ENCODE measurements at places on chromosomes 11 and 22. TPM values are rescaled to one million over a fixed set of nuclear protein-coding genes. Genes with fewer than 3 reads are reported as not detected.

- H3K36me3 ChIP-seq: peaks cover 11% of the 10 kb centered on the region
- H3K4me1 ChIP-seq: peaks cover 16% of the 10 kb centered on the region
- no peak overlapping the region for H3K4me3 ChIP-seq
- H3K27me3 ChIP-seq: no peaks in the 10 kb centered on the region
- no peak for DNase-seq
Measured at GRCh38 chr22:44142421-44143104, 38.2 kb upstream of the PARVG start.

DNA sequence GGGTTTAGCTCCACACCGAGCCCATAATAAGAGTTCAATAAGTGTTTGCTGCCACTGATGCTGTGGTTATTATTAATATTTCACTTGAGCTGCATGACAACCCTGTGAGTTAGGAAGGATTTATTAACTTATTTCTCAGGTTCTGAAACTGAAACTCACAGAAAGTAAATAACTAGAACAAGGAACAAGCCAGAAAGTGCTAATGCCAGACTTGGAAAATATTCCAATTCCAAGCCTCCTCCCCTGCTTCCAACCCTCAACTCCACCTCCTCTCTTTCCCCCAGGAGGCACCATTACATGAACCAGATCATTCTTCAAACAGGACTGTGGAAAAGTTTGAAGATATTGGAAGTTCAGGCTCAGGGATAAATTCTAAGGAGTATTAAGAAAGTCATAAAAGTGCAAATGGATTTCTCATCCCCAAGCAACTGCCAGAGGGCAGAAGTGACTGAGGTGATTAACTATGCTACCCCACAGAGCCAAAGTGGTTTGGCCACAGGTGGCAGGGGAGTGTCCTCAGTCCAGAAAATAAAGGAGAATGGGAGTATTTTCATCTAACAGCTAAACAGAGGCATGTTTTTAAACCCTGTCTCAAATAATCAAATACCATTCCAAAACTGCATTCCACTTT is 3.2 kb upstream of the FJX1 start:
- no peaks in the 10 kb centered on the region for H3K4me1 ChIP-seq
- H3K27me3 ChIP-seq: peaks cover 5% of the 10 kb centered on the region
- no peak overlapping the region for H3K4me3 ChIP-seq
- no peak overlapping the region for H3K27ac ChIP-seq
- no peak for DNase-seq

GRCh38 chr11:82895437-82896091 is 4.7 kb downstream of the PRCP start:
- H3K27ac ChIP-seq: no peak overlapping the region
- no peak for DNase-seq
- H3K27me3 ChIP-seq: no peaks in the 10 kb centered on the region
- peaks cover 3% of the 10 kb centered on the region for H3K4me1 ChIP-seq

DNA sequence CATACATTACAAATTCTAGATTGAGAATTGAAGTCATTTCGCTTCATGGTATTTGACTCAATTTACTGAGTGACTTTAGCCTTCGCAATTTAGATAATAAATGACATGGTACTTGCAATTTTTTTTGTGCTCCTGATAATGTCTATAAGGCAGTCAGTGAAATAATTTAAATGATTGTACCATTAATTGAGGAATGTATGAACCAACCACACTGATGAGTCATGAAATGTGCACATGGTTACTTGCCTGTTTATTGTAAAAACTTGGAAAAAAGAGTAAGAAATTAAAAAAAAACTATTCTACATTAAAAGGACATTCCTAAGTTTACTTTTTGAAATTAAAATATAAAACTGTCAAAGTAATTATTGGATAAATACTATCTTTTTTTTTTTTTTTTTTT is 43.3 kb downstream of the DNAJC24 start:
- DNase-seq: no peak
- H3K36me3 ChIP-seq: peaks cover 17% of the 10 kb centered on the region
- no peak overlapping the region for H3K27ac ChIP-seq
- H3K4me1 ChIP-seq: no peaks in the 10 kb centered on the region
- H3K27me3 ChIP-seq: no peaks in the 10 kb centered on the region

GRCh38 chr11:73382747-73383146 is 6.5 kb downstream of the RELT start:
- no peaks in the 10 kb centered on the region for H3K27me3 ChIP-seq
- no peak for DNase-seq
- H3K4me1 ChIP-seq: no peaks in the 10 kb centered on the region
- no peaks in the 10 kb centered on the region for H3K36me3 ChIP-seq

- no peaks in the 10 kb centered on the region for H3K4me1 ChIP-seq
- no peak for DNase-seq
- no peaks in the 10 kb centered on the region for H3K36me3 ChIP-seq
- no peak overlapping the region for H3K27ac ChIP-seq
Measured at GRCh38 chr22:42811459-42811858, 45.6 kb downstream of the ARFGAP3 start.

- no peaks in the 10 kb centered on the region for H3K4me1 ChIP-seq
- H3K27ac ChIP-seq: no peak overlapping the region
- no peak overlapping the region for H3K4me3 ChIP-seq
Measured at GRCh38 chr11:36492724-36493304, 17.3 kb downstream of the TRAF6 start.

- no peak overlapping the region for H3K27ac ChIP-seq
- no peaks in the 10 kb centered on the region for H3K4me1 ChIP-seq
- peaks cover 14% of the 10 kb centered on the region for H3K36me3 ChIP-seq
- DNase-seq: no peak
Measured at GRCh38 chr11:67119585-67120391, 725 bp downstream of the KDM2A start.

DNA sequence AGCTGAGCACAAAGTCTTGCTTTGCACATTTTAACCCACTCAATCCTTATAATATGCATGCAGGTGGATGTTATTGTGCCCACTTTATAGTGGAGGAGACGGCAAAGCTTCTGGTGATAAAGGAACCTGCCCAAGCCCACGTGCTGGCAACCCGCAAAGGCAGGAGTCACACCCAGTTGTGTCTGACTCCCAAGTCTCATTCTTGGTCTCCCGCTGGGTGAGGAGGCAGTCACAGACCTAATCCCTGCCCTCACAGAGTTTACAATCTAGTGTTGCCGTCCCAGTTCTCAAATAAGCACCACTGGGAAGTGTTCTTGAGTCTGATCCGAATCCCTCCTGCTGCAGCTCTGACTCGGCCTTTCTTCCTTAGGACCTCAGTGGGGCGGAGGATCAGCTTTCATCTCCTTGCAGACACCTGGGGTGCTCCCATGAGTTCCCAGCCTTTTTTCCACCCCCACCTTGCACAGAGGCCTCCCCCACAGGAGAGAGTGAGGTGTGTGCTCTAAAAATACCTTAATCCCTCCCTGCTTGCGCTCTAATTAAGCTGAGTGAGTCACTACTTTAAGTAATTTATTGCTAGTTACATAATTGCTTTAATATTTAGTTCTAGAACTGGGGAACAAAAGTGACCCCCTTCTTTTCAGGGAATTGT is 15.1 kb downstream of the PDE2A start:
- no peak overlapping the region for H3K27ac ChIP-seq
- H3K27me3 ChIP-seq: no peaks in the 10 kb centered on the region
- no peak overlapping the region for H3K4me3 ChIP-seq
- no peak for DNase-seq
- no peaks in the 10 kb centered on the region for H3K4me1 ChIP-seq

DNA sequence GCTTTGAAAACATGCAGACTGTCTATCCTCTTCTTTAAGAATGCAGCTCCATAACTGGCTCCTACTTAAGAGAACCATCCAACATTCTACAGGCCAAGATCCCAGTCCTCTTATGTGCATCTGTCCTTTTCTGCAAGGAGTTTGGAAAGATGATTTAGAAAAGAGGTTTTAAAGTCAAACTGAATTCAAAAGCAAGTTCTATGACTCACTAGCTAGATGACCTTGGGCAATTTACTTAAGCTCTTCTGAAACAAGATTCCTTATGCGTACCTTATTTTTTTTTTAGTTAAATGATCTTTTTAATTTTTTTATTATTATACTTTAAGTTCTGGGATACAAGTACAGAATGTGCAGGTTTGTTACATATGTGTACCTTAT is 29.2 kb downstream of the GUCY1A2 start:
- H3K27me3 ChIP-seq: no peaks in the 10 kb centered on the region
- no peak overlapping the region for H3K27ac ChIP-seq
- H3K4me3 ChIP-seq: no peak overlapping the region
- H3K36me3 ChIP-seq: no peaks in the 10 kb centered on the region

DNA sequence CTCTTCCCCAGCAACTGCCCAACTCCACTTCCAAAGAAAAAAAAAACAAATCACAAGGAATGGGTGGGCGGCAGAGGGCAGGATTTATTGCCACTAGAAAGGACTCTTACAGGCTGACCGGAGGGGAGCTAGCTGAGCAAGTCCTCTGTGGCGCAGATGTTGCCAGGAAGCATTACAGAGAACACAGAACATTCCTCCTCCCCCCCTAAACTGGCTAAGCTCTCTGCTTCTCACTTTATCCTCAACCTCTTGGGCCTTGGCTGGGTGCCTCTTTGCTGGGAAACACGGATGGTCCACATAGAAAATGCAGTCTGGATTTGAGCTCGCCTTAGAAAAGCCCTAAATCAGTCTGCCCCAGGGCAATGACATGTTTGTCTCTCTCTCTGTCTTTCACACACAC is 12.6 kb upstream of the FJX1 start:
- H3K27ac ChIP-seq: no peak overlapping the region
- H3K4me1 ChIP-seq: no peaks in the 10 kb centered on the region
- H3K36me3 ChIP-seq: no peaks in the 10 kb centered on the region
- H3K27me3 ChIP-seq: no peaks in the 10 kb centered on the region
- DNase-seq: no peak

- H3K4me3 ChIP-seq: no peak overlapping the region
- no peaks in the 10 kb centered on the region for H3K27me3 ChIP-seq
- H3K27ac ChIP-seq: no peak overlapping the region
Measured at GRCh38 chr22:25875461-25875860, 133.5 kb downstream of the MYO18B start.

DNA sequence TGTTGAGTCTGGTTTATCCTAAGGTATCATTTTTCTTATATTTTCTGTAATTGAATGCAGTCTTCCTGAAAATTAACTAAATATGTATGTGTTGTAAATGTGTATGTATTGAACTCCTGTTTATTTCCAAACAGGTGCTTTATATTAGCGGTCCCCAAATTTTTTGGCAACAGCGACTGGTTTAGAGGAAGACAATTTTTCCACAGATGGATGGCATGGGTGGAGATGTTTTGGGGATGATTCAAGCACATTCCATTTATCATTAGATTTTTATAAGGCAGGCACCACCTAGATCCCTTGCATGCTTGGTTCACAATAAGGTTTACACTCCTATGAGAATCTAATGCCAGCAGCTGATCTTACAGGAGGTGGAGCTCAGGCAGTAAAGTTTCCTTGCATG is 210.5 kb upstream of the ANO3 start:
- no peak for DNase-seq
- H3K27me3 ChIP-seq: no peaks in the 10 kb centered on the region
- no peak overlapping the region for H3K4me3 ChIP-seq
- no peaks in the 10 kb centered on the region for H3K4me1 ChIP-seq
- no peak overlapping the region for H3K27ac ChIP-seq
- no peaks in the 10 kb centered on the region for H3K36me3 ChIP-seq

- H3K36me3 ChIP-seq: peaks cover 22% of the 10 kb centered on the region
- H3K4me3 ChIP-seq: no peak overlapping the region
- no peaks in the 10 kb centered on the region for H3K4me1 ChIP-seq
- H3K27me3 ChIP-seq: no peaks in the 10 kb centered on the region
- no peak overlapping the region for H3K27ac ChIP-seq
- DNase-seq: no peak
Measured at GRCh38 chr11:110293389-110293788, 3.0 kb downstream of the RDX start.

DNA sequence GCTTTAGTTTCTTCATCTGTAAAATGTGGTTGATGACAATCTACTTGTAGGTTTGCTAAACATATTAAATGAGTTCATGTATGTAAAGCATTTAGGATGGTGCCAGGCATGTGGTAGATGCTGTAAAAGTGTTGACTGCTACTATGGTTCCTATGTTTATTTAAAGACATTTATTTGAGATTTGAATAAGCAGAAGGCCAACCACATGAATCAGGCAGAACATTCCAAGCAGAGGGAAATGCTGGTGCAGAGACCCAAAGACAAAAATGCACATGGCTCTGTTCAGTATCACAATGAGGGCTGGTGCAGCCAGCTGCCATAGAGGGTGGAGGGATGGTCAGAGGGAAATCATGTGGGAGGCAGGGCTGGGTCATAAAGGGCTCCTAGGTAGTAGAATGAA is 156.2 kb upstream of the PDGFD start:
- H3K4me1 ChIP-seq: no peaks in the 10 kb centered on the region
- H3K36me3 ChIP-seq: no peaks in the 10 kb centered on the region
- H3K4me3 ChIP-seq: no peak overlapping the region
- no peak overlapping the region for H3K27ac ChIP-seq

- no peaks in the 10 kb centered on the region for H3K4me1 ChIP-seq
- no peaks in the 10 kb centered on the region for H3K27me3 ChIP-seq
- DNase-seq: peak; percentile 57
- H3K27ac ChIP-seq: no peak overlapping the region
- peak overlapping the region; percentile 92 for H3K4me3 ChIP-seq
Measured at GRCh38 chr11:2377511-2378443, 667 bp downstream of the CD81 start.

DNA sequence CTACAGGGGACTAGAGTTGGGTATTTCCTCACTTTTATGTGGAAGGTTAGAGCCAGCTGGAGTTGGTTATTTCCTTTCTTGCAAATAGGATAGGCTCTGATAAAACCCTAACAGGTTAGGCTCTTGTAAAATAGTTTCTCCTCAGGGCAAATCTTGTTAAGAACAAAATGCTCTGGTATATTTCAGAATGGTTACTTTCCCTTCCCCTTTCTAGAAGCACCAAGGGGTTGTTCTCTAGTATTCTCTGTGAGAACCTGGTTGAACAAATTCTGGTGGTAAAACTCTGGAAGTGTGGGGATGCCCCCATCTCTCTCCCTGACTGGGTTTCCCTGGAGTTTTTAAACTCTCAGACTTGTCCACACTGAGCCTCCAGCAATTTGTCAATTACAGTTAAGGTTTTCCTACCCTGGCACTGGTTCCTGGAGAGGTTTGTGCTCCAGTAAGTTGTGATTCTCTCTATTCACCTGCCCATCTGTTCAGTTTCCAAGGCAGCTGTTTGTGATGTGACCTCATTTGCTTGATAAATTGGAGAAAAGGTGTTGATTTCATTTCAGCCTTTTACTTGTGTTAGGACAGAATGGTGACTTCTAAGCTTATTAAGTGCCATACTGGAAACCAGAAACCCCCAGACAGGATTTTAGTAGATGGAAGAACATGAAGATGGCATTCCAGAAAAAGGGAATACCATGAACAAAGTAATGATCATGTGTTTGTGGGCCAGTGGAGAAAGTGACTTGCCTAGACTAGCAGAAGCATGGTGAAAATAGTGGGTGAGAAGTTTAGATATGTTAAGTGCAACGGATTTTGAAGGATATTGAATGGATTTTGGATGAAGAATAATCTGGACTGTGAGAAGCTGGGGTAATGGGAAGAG is 64.6 kb downstream of the EXT2 start:
- no peak overlapping the region for H3K4me3 ChIP-seq
- no peaks in the 10 kb centered on the region for H3K36me3 ChIP-seq
- no peak overlapping the region for H3K27ac ChIP-seq
- no peaks in the 10 kb centered on the region for H3K4me1 ChIP-seq
- H3K27me3 ChIP-seq: no peaks in the 10 kb centered on the region

GRCh38 chr11:116294630-116295029 is 478.2 kb downstream of the BUD13 start:
- DNase-seq: no peak
- H3K36me3 ChIP-seq: peaks cover 9% of the 10 kb centered on the region
- H3K4me1 ChIP-seq: no peaks in the 10 kb centered on the region
- H3K27me3 ChIP-seq: no peaks in the 10 kb centered on the region

The GSTT2B gene
- 4.5 TPM for total RNA-seq

The TIRAP gene
- total RNA-seq: 7.3 TPM

The OR5B21 gene
- total RNA-seq: not detected

The BATF2 gene
- 0.72 TPM for total RNA-seq

The CEND1 gene
- 0.81 TPM for total RNA-seq

The DBX1 gene
- total RNA-seq: 0.15 TPM

The LZTR1 gene
- total RNA-seq: 47.0 TPM

The TYMP gene
- total RNA-seq: 0.61 TPM

The FREY1 gene
- total RNA-seq: 2.1 TPM

The DRAP1 gene
- total RNA-seq: 101 TPM

All from H9 (cell line).